Bronchial epithelial cell (primary cell): ENCODE measurements at places on chromosomes 5 and 9.

GRCh38 chr9:137453643-137454081 is 5.5 kb downstream of the NSMF start:
- peak; percentile 37 for DNase-seq

DNA sequence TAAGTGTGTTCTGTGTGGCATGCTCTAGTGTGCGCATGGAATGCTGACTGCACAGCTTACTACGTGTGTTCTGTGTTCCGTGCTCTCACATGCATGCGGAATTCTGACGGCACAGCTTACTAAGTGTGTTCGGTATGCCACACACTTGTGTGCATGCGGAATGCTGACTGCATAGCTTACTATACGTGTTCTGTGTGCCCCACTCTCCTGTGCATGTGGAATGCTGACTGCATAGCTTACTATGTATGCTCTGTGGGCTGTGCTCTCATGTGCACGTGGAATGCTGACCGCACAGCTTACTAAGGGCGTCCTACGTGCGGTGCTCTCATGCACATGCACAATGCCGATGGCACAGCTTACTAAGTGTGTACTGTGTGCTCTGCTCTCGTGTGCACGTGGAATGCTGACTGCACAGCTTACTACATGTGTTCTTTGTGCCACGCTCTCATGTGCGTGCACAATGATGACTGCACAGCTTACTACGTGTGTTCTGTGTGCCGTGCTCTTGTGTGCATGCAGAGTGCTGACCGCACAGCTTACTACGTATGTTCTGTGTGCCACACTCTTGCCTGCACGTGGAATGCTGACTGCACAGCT is 548.9 kb downstream of the IRX1 start:
- no peak for DNase-seq

GRCh38 chr5:134435560-134435959 is 23.9 kb upstream of the CDKN2AIPNL start:
- DNase-seq, result peak; percentile 99

DNA sequence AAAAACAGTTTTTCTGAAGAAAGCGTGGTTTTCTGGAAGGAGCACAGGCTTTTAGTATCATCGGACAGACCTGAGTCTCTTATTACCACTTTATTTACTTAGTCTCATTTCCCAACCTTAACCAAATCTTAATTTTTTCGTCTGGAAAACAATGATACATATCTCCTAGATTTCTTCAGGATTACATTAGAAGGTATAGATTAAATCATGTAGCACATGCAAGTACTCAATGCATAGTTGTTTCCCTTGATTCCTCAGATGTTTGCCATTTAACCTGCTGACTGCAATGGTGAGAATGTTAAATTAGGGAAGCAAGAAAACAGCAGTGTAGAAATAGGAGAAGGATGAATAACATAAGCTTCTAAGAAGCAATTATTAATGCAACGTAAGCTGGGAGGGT is 289.4 kb downstream of the PDE4D start:
- DNase-seq, result no peak

DNA sequence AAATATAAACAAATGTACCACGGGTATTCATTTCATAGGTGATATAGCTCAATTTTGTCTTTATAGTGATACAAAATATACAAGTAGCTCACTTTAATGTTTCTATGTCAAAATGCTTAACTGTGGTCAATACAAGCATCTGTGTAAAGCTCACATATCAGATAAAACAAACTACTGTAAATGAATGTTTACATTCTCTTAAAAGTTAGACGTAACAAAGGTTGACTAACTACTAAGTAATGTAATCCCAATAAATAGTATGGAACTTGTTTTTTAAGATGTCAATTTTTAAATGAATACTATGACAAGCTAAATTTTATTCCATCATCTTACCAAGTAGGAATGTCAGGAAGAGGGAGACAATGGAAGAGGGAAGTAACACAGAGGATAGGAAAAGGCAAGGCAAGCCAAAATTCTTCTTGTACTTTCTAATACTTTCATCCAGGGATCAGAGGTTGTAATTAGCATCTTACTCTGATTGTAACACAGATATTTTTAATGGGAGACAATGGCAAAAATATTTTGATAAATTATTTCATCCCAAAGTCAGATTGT is 105.5 kb downstream of the STRBP start:
- no peak for DNase-seq

GRCh38 chr5:12399868-12400267 is 495.6 kb upstream of the CTNND2 start:
- peak; percentile 59 for DNase-seq

GRCh38 chr9:116585204-116585603 is 101.9 kb upstream of the TRIM32 start:
- DNase-seq, result no peak

DNA sequence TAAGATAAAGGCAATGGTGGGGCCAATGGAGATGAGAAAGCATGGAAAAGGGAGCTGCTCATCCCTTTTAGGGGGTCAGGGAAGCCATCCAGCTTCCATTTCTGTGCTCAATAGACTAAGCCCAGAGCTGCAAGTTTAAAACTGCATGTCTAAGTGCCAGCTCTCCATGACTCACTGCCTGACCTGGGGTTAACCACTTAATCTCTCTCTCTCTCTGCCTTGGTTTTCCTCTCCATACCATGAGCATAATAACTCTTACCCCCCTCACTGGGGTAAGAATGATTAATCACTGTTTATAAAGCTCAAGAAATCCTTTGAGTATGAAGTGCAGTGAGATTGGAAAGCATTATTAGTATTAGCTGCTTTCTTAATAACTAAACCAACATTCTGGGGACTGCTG is 1382.4 kb upstream of the WWC1 start:
- DNase-seq, result peak; percentile 50

GRCh38 chr5:6704361-6704851 is 8.8 kb upstream of the TENT4A start:
- peak; percentile 68 for DNase-seq

DNA sequence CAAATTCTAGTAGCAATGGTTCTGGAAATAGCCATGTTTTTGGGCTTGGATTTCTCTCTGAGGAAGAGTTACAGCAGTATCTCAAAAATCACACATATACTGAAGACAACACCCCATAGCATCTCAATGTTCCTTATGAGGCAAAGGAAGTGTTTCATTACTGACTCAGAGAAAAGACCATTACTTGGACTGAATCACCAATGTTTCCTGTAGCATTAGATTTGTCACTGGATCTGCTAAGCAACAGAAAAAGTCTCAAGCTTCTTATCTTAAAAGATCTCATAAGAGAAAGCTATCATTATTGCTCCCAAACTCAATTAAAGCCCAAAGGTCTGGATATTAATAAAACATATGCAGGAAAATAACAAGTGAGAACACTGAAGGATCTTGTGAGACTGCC is 272.4 kb downstream of the ADAMTS6 start:
- DNase-seq, result peak; percentile 98

GRCh38 chr9:136690104-136690805 is 3.0 kb upstream of the AGPAT2 start:
- no peak for DNase-seq

DNA sequence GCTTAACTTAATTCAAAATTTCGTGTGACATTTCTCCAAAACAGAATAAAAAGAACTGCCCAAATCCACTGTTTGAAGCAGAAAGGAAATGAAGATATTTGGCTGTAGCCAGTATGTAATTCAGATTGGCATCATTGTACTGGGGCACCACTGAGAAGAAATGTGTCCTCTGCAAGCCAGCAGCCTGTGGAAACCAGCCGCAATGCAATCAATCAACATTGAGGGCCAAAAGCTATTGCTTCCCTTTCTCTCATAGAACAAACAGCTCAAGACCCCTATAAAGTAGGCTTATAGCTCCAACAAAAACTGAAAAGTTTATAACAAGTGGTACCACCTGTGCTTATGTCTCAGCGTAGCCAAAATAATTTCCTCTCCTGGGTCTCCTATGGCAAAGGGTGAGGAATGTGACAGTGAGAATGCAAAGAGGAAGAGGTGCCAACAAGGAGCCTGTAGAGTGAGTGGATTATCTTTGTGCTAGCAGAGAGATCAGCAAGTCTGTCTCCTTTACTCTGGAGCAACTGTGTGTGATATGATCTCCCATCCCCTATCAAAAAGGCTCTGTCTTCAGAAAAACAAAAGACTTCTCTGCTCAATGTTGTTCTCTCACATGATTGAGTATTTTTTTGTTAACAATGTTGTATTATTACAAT is 1072.3 kb upstream of the DMAC1 start:
- no peak for DNase-seq

DNA sequence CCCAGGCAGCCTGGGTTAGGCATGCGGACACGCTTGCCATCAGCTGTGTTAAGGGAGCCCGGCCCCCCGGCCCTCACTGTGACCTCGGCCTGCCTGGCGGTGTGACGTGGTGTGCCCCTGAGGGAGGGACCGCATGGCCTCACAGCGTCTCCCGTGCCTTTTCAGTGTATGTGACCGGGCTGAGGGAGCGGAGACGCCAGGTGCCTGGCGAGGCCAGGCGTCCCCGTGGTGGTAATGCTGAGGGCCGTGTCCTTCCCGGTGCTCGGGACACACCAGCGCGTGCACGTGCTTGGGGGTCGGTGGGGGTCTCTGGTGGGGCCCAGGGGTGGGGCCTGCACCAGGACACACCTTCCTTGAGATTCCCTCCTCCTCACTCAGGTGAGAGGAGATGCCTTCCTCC is 10.9 kb downstream of the RNU6ATAC start:
- DNase-seq, result no peak

- DNase-seq, result no peak
Observed at GRCh38 chr5:94175912-94176311, 434.5 kb upstream of the POU5F2 start.

GRCh38 chr9:33791117-33791516 is 4.2 kb upstream of the PRSS3 start:
- DNase-seq, result peak; percentile 82

DNA sequence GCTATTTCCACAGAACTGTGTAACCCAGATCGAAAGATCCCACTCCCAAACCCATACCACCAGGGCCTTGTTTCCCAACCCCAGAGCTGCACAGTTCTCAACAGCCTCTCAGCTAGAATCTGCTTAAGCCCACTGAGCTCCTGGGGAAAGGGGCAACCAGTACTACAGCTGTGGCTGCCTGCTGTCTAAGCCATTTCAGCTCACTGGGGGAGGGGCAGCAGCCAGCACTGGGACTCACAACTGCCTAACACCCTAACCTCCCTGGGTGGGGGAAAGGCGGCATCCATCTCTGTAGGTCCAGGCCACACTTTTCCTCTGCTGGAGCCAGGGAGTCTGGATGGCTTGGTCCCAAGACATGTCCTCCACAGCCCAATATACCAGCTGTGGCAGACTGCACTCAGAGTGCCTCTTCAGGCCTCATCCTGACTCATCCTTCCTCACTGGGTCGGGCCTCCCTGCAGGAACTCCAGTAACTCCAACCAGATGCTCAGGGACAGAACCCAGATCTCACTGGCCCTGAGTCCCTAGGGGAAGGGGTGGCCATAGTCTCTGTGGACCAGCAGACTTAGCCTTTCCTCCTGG is 241.4 kb downstream of the HINT1 start:
- no peak for DNase-seq

DNA sequence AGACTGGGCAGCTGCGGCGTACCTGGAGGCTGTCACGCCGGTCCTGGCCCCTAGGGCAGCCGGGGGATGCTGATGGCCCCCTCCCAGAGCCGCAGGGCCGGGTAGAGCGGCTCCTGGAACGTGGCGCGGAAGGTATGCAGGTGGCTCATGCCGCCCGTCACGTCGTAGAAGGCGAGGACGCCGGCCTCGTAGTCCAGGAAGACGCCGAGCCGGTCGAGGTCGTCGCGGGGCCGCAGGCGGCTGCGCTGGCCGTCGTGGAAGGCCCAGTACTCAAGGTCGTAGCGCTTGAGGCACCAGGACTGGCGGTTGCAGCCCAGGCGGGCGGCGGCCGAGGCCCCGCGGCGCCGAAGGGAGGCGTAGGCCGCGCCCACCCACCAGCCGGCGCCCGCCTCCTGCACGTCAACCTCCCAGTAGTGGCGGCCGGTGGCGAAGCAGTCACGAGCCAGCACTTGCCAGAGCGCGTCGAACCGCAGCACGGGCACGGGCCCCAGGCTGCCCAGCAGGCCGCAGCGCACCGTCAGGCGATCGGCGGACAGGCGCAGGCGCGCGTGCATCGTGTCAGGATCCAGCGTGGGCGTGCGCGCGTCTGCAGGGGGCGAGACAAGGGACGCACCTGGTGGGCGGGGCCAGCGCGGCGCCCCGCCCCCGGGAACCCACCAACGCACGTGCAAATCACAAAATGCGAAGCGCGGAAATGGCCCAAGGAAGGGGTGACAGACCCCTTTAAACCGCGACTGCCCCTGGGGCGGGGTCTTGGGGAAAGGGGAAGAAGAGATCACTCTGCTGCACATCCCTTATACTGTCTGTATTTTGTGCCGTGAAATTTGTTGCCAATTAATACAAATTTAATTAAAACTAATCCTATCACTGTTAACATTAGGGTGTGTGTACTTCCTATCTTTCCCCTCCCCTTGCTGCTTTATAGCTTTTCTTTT is 31.2 kb downstream of the NANS start:
- DNase-seq, result peak; percentile 81

DNA sequence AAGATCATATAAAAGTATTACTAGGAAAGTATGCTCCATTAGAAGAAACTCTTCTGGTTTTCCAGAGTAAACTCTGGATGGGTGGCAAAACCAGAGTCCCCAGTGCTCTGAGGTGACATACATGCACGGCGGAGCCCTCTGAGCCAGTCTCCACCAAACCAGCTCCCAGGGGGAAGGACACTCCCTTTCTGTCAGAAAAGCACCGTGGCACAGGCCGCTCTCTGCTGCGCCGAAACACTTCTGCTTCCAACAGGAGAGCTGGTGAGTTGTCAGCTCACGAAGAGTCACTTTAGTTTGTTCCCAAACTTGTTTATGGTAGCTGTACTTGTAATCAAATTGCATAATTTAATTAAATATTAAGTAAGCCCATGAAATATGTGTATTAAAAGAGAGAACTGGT is 184.6 kb downstream of the CDK5RAP2 start:
- no peak for DNase-seq

GRCh38 chr9:35728041-35728971 is 3.7 kb downstream of the TLN1 start:
- DNase-seq, result peak; percentile 70

DNA sequence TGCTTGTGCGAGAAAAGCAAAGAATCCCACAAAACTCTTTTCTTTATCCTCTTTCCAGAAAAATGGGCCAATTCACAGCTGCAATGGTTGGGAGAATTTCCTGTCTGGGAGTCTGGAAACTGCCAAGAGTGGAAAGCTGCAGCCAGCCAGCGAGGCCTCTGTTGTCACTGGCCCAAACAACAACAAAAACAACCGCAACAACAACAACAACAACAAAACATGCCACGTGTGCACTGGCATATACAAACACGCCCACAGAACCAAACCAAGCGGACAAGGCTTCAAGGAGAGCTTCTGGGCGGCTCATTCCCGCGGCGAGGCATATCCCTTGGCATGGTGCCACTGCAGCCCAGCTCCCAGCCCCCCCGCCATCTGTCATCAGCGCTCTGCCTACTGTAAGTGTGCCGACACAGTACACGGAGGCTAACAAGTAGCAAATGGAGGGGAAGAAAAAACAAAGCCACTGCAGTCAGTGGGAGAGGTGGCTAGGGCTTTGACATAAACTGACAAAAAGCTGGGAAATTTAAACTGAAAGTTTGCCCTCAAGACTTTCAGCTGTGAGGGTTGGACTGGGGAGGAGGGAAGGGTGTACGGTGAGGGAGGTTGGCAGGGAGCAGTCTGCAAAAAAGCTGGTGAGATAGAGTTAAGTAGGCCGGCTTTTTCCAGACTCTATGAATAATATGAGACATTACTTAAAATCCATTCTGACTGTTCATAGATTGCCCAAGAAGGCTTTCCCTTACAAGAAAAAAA is 165.0 kb upstream of the ZNF462 start:
- peak; percentile 77 for DNase-seq

GRCh38 chr5:17785774-17786173 is 151.5 kb downstream of the TAF11L14 start:
- no peak for DNase-seq
